ENCODE measurements at places on chromosomes 4 and X. TPM values are rescaled to one million over a fixed set of nuclear protein-coding genes. Genes with fewer than 3 reads are reported as not detected.

- no peak for DNase-seq
Observed at GRCh38 chr4:19924761-19925160, 326.9 kb upstream of the SLIT2 start.

DNA sequence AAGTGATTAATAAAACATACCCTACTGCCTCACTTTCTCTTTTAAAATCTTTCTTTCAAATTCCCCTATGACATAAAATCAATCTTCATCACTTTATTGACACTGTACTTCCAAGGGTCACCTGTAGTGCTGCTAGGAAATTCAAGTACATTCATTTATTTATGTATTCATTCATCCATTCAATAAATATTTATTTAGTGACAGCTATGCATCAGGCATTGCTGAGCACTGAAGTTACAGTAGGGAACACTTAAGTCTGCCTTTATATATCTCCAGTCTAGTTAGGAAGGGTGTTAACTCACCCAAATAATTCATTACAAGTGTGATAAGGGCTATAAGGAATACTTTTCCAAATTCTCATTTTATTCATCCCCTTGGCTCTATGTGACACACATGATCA is 2.3 kb downstream of the SYTL5 start:
- no peak for DNase-seq

- DNase-seq, result no peak
Observed at GRCh38 chrX:68692651-68693050, 45.2 kb downstream of the STARD8 start.

- no peak for DNase-seq
Observed at GRCh38 chrX:42754115-42754514, 23.8 kb downstream of the PPP1R2C start.

GRCh38 chrX:130418066-130418465 is 16.3 kb downstream of the RBMX2 start:
- no peak for DNase-seq

DNA sequence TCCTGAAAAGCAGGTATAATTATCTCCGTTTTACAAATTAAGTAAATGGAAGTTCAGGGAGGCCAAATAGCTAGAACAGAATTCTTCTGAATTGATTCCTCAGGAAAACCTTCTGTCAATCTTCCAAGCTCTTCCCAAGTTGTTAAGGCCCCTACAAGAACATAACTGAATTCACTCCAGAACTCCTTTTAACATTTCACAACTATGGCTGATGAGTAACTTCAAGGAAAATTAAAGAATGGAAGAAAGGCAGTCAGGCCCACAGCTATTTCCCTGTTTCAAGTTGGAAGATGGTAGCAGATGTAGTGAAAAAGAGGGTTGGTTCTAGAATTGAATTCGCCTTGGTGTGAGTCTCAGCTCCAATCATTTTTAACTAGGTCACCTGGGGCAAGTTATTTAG is 15.9 kb downstream of the SETD7 start:
- DNase-seq, result no peak

- DNase-seq, result no peak
Observed at GRCh38 chr4:91837608-91838029, 466.1 kb upstream of the GRID2 start.

DNA sequence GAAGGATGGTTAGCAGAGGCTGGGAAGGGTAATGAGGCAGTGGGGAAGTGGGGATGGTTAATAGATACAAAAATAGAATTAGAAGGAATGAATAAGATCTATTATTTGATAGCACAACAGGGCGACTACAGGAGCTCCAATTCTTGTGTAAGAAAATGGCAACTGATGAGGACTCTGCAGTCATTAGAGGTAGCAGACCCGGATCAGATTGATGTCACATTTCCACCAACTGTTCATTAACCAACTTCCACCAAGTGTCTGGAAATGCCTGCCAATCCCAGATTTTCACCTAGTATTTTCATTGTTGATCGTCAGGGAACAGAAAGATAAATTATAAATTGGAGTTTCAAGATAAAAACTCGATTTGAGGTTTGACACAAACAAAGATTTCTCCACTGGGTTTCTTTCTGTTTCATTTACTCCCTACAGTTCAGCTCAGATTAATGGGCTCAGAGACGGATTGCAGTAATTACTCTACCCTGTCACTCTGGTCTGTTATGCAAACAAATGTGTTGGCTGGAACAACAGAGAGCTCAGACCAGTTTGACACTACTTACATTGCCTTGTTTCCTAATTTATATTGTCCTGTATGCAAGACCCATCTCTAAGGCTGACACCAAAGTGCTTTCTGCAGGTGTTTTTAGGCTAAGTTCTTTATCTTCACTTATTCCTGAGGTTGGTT is 909.2 kb upstream of the PRKX start:
- DNase-seq, result no peak

DNA sequence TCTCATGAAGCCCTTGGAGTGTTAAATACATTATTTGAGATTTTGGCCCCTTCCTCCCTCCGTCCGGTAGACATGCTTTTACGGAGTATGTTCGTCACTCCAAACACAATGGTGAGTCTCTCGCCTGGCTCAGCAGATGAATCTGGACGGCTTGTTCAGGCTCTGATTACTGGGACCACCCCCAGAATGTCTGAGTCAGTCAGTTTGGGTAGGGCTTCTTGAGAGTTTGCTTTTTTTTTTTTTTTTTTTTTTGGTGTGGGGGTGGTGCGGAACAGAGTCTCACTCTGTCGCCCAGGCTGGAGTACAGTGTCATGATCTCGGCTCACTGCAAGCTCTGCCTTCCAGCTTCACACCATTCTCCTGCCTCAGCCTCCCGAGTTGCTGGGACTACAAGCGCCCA is 62.4 kb upstream of the MSANTD1 start:
- DNase-seq, result no peak

- no peak for DNase-seq
Observed at GRCh38 chrX:47327902-47328301, 42.5 kb upstream of the ZNF157 start.

GRCh38 chrX:46200413-46200812 is 344.8 kb downstream of the ZNF674 start:
- no peak for DNase-seq

DNA sequence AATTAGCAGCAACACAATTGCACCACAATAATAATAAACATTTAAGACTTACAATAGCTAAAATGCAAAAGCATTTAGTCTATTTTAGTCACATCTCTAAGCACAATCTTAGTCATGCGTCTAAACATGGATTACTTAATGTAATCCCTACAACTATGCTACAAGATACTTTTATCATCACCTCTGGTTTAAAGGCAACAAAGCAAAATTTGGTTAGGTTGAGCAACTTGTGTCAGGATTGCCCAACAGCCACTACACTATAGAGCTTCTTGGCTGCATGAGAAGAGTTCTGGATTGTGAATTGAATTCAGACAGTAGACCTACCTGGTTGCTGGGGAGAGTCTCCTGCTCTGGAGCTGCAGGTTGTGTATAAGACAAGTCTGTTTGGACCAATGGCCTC is 146.5 kb upstream of the PUDP start:
- no peak for DNase-seq

GRCh38 chr4:173272996-173273395 is 61.2 kb downstream of the HMGB2 start:
- DNase-seq, result no peak

DNA sequence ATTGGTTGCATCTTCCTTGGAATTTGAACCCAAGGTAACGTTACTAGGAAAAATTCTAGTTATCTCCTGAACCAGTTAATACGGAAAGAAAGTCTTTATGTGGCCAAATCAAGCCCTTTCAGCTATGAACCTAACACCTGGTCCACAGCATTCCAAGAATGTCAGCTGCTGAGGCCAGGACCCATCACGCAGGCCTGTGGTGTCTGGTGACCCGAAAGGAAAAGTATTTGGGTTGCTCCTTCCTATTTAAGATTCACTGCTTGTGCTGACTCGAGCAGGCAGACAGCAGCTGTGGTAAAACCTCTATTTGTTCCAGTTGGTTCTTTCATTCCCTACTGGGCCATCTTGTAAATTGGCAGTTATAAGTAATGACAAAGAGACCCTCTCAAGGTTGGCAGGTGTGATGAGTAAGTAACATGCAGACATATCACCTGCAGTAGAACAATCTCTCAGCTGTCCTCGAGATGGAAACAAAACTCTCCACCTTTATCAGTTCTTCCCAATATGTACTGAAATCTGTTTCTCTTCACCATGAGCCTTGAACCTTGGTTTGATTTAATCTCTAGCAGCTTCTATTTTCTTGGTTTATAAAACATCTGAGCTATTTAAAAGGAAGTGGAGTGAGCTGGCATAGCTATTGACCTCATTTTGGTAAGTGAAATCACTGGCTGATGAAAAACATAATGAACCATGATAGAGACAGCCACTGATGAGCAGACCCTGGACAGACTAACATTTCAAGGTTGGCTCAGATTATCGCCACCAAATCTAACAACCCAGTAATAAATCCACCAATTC is 182.1 kb upstream of the SMIM31 start:
- DNase-seq, result no peak

- no peak for DNase-seq
Observed at GRCh38 chrX:137563681-137564651, 2.0 kb upstream of the ZIC3 start.

GRCh38 chrX:151177141-151178027 is 1.0 kb downstream of the GPR50 start:
- no peak for DNase-seq

Gene ZXDA
- 4.3 TPM for polyA plus RNA-seq

Gene ANK2
- polyA plus RNA-seq, result 57.3 TPM

Gene DIPK2B
- polyA plus RNA-seq, result 9.4 TPM

Gene GAGE1
- polyA plus RNA-seq, result not detected

Gene ZAR1
- polyA plus RNA-seq, result not detected

Gene C4orf36
- 2.2 TPM for polyA plus RNA-seq

Gene PASD1
- not detected for polyA plus RNA-seq

Gene PABPC1L2B
- 0.09 TPM for polyA plus RNA-seq

Data from left renal pelvis (tissue), 4 donors.